Activated CD4-positive, alpha-beta T cell treated with anti-CD3 and anti-CD28 coated beads, Interleukin-10, Interleukin-2, amounts not matched to agents 100 ng/mL and 50 ng/mL, durations not matched to agents 16 hours and 8 hours (primary cell): ENCODE measurements at places on chromosomes 2 and 18.

- no peak for DNase-seq
Measured at GRCh38 chr18:13054336-13054735, 63.2 kb downstream of the CEP192 start.

DNA sequence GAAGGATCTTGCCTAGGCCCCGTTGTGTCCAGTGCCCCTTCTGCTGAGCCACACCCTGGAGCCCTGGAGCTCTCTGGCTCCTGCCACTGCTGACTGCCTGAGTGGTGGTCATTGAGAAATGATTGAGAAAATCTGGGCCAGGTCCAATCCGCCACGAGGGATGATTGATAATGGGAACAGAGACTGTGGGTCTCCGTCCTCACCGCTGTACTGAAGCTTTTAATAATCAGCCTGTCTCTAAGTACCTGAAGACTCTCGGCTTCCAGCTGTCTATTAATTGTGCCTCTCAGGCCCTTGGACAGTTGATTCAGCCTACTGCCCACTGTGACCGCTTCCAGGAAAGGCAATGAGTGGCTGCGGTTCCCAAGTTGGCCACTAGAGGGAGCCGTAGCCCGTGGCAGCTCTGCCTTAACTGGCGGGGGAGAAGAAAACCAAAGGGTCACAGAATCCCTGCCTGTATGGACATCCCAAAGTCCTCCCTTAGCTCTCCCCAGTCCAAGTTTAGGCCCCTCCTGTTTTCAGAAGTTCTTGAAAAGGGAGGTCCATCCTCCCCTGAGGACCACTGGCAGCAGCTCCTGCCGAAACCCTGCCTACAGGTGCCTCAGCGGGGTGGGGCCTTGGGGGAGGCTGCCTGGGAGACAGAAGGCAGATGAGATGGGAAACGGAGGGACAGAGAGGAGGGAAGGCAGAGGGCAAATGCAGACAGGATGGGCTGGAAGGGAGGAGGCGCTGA lies 213.6 kb downstream of the TNS1 start:
- DNase-seq, result peak; percentile 74

DNA sequence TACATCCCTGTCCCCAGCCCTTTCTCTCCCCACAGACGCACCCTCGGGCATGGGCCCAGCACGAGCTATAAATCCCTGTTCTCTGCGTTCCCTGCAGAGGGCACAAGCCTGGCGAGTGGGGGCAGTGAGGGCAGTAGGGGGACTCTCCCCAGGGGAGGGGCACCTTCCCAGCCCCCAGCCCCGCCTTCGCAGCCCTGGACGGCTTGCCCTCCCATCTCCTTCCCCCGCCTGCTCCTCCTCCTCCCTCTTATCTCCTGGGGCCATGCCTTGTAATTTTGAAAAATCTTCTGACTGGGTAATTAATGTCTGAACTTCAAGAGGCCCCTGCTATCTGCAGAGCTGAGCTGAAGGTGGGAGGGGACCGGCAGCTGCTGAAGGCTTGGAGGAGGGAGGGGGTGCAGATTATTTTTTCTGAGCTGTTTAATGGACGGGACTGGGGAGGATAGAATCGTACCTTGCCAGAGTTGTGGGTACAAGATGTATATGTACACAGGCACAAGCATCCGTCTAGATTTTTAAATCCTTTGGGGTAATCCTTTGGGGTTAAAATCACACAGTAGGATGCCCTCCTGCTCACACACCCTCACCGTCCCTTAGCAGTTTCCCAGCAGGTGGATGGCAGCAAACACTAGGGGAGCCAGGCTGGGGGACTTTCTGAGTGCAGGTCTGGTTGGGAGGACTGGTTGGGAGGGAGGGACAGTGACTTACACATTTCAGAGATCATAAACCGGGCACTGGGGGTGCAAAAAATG lies 121.9 kb downstream of the SMAD7 start:
- DNase-seq, result no peak

DNA sequence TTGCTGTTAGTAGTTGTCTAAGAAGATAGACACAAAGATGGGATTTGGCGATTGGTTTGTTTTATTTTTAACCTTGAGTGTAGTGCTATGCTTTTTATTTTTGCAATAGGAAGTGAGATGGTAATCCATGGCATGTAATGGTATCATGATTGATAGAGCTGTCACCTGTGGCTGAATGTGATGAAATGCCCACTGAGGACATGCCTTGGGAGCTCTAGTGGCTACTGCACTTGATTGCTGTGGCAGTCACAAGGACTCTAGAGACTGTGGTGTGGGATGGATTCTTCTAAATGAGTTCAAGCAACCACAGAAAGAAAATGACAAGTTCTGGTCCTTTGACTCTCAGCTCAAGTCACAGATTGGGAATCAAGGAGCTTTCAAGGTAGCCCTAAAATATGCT lies 139.4 kb downstream of the CYRIA start:
- DNase-seq, result no peak

DNA sequence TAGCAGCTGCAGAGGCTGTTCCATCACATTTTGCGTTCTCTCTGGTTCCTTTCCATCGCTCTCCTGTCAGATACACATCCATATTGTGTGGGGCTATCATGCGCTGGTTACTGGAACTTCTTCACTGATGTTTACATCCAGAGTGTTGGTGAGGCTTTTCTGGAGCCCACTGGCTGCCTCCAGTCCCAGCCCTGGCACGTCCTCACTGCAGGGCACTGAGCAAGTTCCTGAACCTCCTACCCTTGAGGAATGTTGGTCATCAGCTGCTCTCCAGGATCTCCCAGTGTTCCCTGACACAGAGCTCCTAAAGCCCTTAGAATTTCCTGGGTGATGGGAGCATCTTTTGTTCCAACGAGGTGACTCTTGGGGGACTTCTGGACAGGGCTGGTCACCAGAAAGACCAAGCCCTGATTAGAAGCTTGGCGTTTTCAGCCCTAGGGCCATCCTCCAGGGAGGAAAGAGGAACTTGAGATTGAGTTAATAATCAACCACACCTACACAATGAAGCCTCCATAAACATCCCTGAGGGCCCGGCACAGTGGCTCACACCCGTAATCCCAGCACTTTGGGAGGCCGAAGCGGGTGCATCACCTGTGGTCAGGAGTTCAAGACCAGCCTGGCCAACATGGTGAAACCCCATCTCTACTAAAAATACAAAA lies 81.3 kb downstream of the TFCP2L1 start:
- DNase-seq, result no peak

GRCh38 chr2:123693836-123694235 lies 331.3 kb upstream of the CNTNAP5 start:
- no peak for DNase-seq

DNA sequence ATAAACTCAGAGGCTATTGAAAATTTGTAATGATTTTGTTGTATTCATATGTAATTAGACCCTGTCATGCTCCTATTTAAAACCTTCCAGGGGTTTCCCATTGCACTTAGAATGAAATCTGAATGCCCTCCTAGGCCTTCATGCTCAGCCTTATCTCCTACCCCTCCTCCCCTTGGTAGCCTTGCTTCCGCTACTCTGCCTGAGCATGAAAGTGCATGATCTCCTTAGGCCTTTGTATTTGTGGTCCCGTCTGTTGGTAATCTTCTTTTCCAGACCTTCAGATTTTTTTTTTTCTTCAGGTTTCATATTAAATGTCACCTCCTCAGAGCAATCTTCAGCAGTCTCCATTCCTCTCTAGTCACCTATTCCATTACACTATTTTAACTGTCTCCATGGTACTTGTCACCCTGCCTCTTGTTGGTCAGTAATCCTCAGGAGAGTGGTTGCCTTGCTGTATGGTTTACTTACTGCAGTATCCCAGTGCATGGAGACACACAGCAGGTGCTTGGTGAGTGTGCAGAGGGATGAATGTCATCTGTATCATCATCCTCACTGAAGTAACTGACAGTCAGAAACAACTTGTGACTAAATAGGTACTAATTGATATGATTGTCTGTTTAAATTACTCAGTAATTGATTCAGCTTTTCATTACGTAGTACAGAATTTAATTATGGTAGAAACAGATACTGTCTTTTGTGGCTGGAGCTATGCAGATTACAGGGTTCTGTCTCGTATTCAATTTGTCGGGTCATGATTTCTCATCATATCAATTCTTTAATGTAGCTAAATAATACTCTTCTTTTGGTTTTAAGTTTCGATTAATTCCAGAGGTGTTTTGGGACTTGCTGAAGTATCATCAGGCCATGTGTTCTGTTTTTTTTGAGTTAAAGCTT lies 63.9 kb downstream of the PHLPP1 start:
- DNase-seq, result peak; percentile 22

DNA sequence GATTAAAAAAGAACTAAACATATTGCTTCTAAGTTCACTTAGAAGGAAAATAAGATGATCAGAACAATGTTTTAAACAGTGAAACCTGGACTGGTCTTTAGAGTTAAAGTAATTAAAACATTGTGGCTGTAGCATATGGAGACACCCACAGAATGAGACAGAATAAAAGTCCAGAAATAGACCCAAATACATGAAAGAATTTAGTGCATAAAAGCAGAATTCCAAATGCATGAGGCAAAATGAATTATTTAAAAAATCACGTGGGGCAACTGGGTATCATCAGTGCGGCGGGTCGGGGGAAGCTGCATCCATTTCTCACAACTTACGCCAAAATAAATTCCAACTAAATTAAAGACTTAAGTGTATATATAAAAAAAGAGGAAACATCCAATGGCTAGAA lies 12.1 kb downstream of the RNF149 start:
- DNase-seq, result no peak

GRCh38 chr2:46645681-46646162 lies 166.4 kb downstream of the TMEM247 start:
- no peak for DNase-seq

GRCh38 chr18:55360061-55360460 lies 227.9 kb downstream of the TCF4 start:
- DNase-seq, result no peak

DNA sequence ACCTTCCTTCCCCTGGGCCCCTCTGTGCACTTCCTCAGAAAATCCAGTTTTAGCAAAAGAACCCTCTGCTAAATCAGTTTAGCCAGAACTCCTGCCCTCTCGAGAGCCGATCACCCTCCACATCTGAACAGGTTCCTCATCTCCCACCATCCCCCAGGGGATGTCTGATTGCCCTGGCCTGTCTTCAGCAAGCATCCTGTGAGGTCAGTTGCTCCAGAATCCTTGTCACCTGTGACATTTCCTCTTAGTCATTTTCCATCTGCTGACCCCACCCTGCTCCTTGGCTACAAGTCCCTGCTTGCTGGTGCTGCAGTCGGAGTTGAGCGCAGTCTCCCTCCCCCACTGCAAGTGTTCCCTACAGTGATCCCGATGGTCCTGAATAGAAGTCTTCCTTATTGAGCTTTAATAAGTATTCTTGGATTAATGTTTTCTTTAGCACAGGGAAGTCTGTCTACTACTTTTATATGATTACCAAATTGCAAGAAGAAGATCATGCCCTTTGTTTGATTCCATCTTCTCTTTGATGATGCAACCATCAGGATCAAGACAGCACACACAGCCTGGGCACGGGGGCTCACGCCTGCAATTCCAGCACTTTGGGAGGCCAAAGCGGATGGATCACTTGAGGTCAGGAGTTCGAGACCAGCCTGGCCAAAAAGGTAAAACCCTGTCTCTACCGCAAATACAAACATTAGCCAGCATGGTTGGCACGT lies 30.9 kb upstream of the UBE2F start:
- DNase-seq, result no peak

DNA sequence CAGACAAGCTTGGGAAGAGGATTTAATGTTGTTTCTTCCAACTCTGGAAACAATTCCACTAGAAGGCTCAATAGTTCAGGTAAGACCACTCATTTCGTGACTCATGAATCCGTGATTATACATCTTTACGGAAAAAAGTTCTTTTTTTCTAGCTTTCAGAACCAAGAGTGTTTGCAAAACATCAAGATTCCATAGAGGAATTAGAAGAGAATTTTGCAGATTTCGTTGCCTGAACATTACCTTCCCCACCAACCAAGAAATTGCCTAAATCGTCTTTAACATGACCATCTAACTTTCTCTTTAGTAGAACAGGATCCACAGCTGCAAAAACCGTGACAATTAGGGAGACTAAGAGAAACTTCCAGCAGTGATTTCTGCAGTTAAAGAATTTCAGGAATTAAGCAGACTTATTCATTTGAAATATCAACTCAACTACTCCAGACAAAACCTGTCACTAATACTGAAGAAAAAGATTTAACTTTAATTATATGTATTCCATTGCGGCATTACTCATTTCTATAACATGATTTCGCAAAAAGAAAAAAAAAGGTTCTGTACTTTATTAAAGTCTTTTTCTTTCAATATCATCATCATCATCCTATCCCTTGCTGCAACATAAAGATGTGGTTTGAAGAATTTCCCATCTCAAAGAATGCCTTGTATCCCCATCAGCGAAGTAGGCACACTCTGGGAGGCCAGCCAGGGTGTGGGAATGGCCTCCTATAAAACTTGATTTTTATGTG lies 1.9 kb upstream of the NAB1 start:
- DNase-seq, result no peak

DNA sequence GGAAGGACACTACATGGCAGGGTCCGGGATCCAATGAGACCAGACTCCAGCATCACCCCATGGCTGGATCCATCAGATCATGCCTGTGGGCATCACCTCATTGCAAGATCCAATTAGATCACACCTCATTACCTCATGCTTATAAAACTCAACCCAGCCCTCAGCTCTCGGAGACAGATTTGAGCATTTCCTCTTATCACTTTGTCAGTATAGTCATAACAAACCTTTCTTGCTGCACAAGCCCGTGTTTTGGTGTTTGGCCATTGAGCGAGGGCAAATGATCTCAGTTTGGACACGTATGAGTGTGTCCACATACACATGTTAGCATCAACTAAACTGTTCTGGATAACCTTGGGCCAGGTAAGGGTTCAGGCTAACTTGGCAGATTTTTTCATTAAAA lies 58.8 kb downstream of the CCDC195 start:
- DNase-seq, result no peak

DNA sequence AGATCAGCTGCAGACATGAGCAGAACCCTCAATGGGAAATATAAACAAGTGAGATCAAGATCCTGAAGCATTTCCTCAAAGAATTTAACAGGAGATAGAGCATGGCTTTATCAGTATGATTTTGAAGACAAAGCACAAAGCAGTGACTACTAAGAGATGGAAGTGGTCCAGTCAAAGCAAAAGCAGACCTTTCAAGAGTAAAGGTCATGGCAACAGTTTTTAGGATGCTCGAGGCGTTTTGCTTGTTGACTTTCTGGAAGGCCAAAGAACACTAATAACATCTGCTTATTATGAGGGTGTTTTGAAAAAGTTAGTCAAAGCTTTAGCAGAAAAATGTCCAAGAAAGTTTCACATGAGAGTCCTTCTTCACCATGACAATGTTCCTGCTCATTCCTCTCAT lies 128.5 kb downstream of the KCNE4 start:
- no peak for DNase-seq

GRCh38 chr2:115782286-115782685 lies 1339.8 kb downstream of the DPP10 start:
- DNase-seq, result no peak

DNA sequence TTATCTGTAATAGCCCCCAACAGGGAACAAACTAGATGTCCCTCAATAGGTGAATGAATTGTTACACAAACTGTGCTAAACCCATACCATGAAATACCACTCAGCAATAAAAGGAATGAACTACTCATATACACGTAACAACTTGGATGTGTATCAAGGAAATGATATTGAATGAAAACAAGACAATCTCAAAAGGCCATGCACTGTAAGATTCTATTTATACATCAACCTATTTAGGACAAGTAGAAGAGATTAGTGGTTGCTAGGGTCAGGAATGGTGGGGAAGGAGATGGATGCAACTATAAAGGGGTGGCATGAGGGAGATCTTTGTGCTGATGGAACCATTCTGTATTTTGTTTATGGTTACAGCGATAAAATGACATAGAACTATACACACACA lies 47.1 kb downstream of the KANSL3 start:
- no peak for DNase-seq
